ENCODE measurements at places on chromosomes 7 and 10.

GRCh38 chr10:129085811-129086210 lies 381.2 kb upstream of the MGMT start:
- no peak for DNase-seq
- H3K4me1 ChIP-seq, result no peaks in the 10 kb centered on the region
- no peak overlapping the region for H3K27ac ChIP-seq
- no peak overlapping the region for H3K4me3 ChIP-seq
- no peaks in the 10 kb centered on the region for H3K27me3 ChIP-seq
- H3K36me3 ChIP-seq, result no peaks in the 10 kb centered on the region

- H3K36me3 ChIP-seq, result peaks cover 10% of the 10 kb centered on the region
- H3K27me3 ChIP-seq, result no peaks in the 10 kb centered on the region
- no peak overlapping the region for H3K4me3 ChIP-seq
These were observed 212.8 kb downstream of the MAD1L1 start for GRCh38 chr7:2019711-2020511.

DNA sequence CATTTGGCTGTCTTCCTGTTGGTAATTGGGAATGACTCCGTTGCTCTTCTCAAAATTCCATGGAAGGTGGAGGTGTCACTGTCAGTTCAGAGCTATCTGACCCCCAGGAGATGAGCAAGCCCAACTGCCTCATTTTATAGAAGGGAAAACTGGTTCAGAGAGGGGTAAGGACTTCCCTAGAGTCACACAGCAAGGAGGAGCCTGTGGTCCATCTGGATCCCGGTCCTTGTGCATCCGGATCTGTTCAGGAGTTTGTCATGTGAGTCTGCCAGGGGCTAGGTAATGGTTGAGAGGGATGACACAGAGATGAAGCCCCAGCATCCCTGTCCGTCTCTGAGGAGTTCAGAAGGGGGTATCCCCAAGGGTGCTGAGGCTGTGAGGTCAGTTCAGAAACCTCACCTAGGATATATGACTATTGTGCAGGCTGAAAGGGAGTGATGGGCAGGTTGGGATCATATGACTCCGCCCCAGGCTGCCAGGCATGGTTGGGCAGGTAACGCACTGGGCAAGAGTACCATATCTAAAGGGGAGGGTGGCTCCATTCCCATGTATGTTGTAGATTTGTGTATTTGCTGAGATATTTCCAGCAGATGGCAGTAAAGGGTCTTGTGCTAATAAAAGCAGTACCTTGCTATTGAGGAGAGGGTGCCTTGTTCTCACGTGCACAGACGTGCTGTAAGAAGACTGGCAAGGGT lies 16.0 kb upstream of the SLC29A3 start:
- H3K4me1 ChIP-seq, result no peaks in the 10 kb centered on the region
- H3K27me3 ChIP-seq, result no peaks in the 10 kb centered on the region
- no peak for DNase-seq

GRCh38 chr10:8136736-8137135 lies 82.2 kb downstream of the GATA3 start:
- H3K4me1 ChIP-seq, result no peaks in the 10 kb centered on the region
- no peak overlapping the region for H3K4me3 ChIP-seq
- DNase-seq, result no peak
- H3K27ac ChIP-seq, result no peak overlapping the region

GRCh38 chr10:61592581-61592980 lies 70.1 kb upstream of the CABCOCO1 start:
- peak; percentile 47 for DNase-seq
- H3K27ac ChIP-seq, result no peak overlapping the region
- no peaks in the 10 kb centered on the region for H3K36me3 ChIP-seq
- peak overlapping the region; percentile 43 for H3K4me3 ChIP-seq

DNA sequence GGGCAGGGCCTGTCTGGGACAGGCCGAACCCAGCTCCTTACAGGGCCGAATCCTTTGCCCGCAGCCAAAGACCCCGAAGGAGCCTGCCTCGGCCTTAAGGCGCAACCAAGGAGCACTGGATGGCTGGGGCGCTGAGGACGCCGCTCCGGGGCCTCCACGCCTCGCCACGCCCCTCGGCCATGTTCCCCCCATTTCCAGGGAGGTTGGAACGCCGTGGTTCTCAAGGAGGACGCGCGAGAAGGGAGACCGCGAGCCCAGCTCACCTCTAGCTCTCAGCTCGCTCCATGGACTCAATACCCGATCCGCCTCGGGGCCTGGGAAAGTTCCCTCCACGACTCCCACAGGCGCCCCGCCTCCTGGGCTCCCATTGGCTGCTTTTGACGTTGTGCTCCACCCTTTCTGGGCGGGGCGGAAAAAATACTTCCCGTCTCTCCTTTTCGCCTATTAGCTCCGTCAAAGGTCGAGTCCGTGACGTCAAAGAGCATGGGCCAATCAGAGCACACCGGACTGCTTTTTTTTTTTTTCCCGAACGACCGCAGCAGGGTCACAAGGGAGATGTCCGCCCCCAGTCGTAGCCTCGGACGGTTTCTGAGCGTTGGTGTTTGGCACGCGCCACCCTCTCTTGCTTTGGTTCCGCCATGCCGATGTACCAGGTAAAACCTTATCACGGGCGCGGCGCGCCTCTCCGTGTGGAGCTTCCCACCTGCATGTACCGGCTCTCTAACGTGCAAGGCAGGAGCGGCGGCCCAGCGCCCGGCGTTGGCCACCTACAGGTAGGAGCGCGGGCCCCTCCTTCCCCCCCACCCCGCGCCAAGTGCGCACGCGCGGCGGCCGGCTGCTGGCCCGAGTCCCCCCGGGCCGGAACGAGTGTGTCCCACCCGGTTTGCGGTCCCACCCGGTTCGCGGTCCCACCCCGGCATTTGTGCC lies 305.7 kb downstream of the TYW1 start:
- H3K4me3 ChIP-seq, result peak overlapping the region; percentile 91
- peak; percentile 98 for DNase-seq
- H3K36me3 ChIP-seq, result peaks cover 9% of the 10 kb centered on the region
- H3K27ac ChIP-seq, result peak overlapping the region; percentile 55
- H3K4me1 ChIP-seq, result no peaks in the 10 kb centered on the region
- H3K27me3 ChIP-seq, result no peaks in the 10 kb centered on the region

DNA sequence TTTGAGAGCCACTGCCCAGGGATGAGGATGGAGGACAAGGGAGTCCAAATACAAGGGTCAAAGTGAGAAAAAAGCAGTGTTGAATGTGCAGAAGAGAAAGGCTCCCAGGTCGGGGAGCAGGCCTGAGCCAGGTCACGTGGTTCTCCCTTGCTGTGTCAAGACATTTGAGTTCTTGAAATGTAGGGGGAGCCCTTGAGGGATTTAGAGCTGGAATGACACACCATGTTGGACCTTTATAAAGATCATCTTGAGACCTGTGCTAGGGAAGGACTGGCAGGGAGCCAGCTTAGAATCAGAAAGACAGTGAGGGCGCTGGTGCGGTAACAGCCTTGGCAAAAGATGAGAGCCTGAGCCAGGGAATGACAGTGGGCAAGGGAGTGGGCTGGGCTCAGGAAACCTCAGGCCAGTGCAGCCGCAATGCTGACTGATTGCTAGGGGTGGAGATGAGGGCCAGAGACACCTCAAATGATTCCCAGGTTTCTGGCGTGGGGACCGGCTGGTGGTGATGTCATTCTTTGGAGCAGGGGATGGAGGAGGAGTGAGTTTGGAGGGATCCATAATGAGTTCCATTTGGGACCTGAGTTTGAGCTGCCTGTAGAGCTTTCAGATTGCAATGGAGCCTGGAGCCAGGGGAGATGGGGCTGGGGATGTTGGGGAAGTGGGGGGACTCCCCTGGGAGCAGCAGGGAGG lies 120.1 kb downstream of the PTPN20 start:
- H3K27me3 ChIP-seq, result no peaks in the 10 kb centered on the region
- no peak overlapping the region for H3K27ac ChIP-seq
- no peaks in the 10 kb centered on the region for H3K4me1 ChIP-seq
- peak; percentile 47 for DNase-seq

GRCh38 chr7:84455788-84456187 lies 261.2 kb upstream of the SEMA3A start:
- H3K4me3 ChIP-seq, result no peak overlapping the region
- DNase-seq, result no peak
- H3K36me3 ChIP-seq, result no peaks in the 10 kb centered on the region
- no peak overlapping the region for H3K27ac ChIP-seq

GRCh38 chr10:99582255-99582770 lies 37.9 kb downstream of the SLC25A28 start:
- no peaks in the 10 kb centered on the region for H3K27me3 ChIP-seq
- H3K27ac ChIP-seq, result no peak overlapping the region
- no peaks in the 10 kb centered on the region for H3K4me1 ChIP-seq
- H3K36me3 ChIP-seq, result no peaks in the 10 kb centered on the region
- no peak overlapping the region for H3K4me3 ChIP-seq
- no peak for DNase-seq

- DNase-seq, result peak; percentile 64
- peaks cover 12% of the 10 kb centered on the region for H3K36me3 ChIP-seq
- H3K4me3 ChIP-seq, result no peak overlapping the region
- peaks cover 3% of the 10 kb centered on the region for H3K4me1 ChIP-seq
- no peak overlapping the region for H3K27ac ChIP-seq
- no peaks in the 10 kb centered on the region for H3K27me3 ChIP-seq
These were observed 386.6 kb downstream of the SH2D4B start for GRCh38 chr10:80924063-80924952.

DNA sequence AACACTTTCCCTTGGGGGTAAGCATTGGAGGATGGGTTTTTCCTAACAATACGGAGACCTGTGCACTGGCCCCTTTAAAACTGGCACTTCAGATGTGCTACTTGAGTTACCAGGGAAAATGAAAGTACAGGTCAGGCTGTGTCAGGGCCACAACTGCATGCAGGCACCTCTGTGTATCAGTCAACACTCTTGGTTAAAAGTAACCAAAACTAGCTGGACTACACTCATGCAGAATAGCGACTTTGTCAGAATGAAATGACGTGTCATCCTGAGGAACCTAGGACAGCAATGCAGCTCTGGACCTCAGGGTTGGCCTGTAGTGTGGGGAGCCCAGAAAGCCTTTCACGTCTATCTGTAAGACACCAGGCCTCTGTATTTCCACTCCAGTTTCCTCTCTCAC lies 33.8 kb upstream of the SMKR1 start:
- no peaks in the 10 kb centered on the region for H3K27me3 ChIP-seq
- H3K36me3 ChIP-seq, result peaks cover 28% of the 10 kb centered on the region
- no peak overlapping the region for H3K27ac ChIP-seq
- no peaks in the 10 kb centered on the region for H3K4me1 ChIP-seq
- DNase-seq, result no peak
- H3K4me3 ChIP-seq, result no peak overlapping the region

- H3K4me3 ChIP-seq, result no peak overlapping the region
- H3K27ac ChIP-seq, result no peak overlapping the region
- peaks cover 49% of the 10 kb centered on the region for H3K36me3 ChIP-seq
- no peaks in the 10 kb centered on the region for H3K27me3 ChIP-seq
These were observed 3.3 kb downstream of the RBM33 start for GRCh38 chr7:155647734-155648133.

DNA sequence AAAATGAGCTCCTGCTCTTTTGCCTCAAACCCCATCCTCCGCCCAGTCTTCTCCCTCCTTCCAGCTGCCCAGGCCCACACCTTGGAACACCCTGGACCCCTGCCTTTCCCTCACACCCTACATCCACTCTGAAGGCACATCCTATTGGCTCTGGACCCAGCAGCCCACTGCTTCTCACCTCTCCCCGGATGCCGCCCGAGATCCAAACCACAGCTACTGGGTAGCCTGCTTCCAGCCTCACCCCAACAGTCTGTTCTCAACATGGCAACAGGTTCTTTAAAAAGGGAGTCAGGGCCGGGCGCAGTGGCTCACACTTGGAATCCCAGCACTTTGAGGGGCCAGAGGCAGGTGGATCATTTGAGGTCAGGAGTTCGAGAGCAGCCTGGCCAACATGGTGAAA lies 9.5 kb upstream of the SMARCD3 start:
- no peak overlapping the region for H3K4me3 ChIP-seq
- H3K4me1 ChIP-seq, result peaks cover 3% of the 10 kb centered on the region
